ENCODE measurements at places on chromosomes 4 and X. TPM values are rescaled to one million over a fixed set of nuclear protein-coding genes. Genes with fewer than 3 reads are reported as not detected.

Gene UCHL1
- 7.2 TPM for total RNA-seq

DNA sequence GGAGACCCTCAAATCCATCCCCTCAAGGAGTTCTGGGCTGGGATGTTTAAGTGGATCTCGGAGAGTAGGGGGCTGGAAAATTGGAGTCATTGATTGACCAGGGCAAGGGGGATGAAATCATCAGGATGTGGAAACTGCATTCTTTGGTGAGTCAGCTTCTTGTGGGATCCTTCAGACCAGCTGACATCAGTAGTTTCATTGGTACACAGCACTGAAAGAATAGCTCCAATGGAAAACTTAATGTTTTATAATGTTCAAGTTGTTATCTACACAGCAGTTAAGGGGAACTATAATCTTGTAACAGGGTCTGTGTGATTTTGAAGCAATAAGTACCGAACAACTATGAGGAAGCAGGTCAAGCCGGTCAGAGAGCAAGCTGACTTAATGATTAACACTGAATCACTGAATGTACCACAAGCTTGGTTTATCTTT, 506.1 kb downstream of the RPA4 start:
- DNase-seq: no peak

DNA sequence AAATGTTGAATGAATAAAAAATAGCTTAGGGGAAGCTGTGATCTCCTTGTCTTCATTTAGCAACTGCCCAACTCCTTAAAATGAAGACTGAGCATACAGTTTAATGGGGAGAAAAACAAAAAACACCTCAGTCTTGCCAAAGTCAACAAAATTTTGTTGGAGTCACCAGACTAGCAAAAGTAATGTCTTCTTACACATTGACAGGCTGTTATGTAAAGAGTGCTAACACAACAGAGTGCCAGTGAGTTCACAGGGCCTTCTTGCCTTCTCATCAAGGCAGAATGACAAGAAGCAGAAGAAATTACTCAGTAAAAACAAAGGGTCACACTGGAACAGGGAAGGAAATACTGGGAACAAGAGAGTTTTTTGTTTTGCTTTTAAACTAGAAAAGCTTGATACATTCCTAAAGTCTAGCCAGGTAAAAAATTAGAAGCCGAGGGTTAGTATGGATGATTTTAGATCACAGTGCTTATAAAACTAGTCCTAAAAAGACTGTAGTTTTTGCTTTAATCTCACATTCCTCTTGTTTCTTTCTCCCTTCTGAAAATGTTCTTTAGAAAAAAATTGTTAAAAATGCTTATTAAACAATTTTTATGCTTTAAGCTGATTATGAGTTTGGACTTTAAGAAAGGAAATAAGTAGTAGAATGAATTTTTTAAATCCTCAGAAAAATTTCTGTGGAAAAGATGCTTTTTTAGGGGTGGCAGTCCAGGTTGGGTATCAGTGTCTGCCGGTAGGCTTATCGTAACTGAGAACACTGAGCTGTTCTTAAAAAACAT, 38.7 kb upstream of the FRAS1 start:
- no peak for DNase-seq

Gene CCDC120
- 10.8 TPM for total RNA-seq

Gene APLN
- total RNA-seq: 7.9 TPM

Gene SORCS2
- 7.2 TPM for total RNA-seq
